ENCODE measurements at places on chromosomes 2 and 18.

- DNase-seq, result no peak
These were observed 65.9 kb downstream of the EDAR start for GRCh38 chr2:108923019-108923700.

GRCh38 chr18:25974630-25975077 lies 115.8 kb downstream of the SS18 start:
- DNase-seq, result no peak

DNA sequence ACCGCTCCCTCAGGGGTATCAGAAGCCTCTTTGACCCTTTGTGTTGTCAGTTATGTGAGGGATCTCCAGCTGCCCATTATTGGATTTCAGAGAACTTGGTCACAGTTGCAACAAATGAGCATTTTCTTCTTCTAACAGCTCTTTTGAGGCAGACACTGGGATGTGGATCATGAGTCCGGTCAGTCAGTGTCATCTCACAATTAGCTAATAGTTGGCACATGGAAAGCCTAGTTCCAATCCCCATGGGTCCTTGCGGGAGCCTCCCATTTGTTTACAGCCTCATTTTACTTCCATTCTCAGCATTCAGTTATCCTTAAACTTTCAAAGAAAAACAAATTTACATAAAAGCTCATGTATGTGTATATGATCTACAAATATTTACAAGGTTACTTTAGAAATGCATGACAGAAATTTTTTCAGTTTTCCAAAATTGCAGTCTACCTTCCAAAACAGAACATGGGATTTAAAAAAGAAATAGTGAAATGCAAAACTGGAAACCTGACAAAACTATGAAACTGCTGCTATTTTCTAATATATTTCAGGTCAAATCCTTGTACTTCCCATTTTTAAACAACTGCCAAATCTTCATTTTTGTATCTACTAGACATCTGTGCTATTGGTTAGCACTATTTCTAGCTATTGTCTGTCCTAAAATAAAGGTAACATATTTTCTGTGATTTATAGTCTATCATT lies 547.1 kb upstream of the ZEB2 start:
- DNase-seq, result no peak

GRCh38 chr18:35497027-35497369 lies 762 bp downstream of the INO80C start:
- no peak for DNase-seq

DNA sequence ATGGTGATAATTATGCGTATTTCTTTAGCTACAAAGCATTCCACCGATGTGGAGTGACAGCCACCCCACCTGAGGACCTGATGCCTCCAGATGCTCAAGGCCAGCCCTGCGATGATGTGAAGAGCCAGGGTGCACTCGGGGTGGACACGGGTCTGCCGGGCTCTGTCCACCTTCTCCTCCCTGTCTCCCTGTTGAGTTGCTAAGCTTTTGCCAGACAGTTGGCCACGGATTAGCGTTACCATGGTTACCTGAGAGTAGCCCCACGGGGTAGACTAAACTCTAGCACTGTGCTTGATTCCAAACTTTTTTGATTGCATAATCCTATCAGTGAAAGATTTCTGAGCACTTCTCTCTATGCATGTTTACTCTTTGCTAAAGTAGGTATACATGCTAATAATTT lies 86.2 kb downstream of the SMIM21 start:
- no peak for DNase-seq

GRCh38 chr2:61151436-61151835 lies 10.6 kb upstream of the C2orf74 start:
- no peak for DNase-seq

GRCh38 chr2:122328816-122329215 lies 573.4 kb downstream of the TSN start:
- no peak for DNase-seq

DNA sequence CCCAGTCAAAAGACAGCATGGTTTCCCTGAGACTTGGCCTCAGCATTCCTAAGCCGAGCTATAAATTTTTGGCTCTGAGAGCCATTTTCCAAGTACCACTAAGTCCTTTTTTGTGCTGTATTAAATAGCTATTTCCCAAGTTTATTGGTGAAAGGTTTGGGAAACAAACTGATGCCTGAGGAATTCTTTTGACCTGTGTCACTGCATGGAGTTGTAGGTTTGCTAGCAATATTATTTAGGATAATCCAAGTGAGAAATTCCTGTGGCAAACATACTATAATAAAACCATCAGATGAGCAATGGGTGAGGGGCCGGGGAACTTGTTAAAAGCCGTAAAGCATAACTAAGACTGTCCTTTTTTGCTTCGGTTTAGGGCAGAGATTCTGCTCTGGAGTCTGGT lies 28.4 kb downstream of the ARHGAP28 start:
- no peak for DNase-seq

DNA sequence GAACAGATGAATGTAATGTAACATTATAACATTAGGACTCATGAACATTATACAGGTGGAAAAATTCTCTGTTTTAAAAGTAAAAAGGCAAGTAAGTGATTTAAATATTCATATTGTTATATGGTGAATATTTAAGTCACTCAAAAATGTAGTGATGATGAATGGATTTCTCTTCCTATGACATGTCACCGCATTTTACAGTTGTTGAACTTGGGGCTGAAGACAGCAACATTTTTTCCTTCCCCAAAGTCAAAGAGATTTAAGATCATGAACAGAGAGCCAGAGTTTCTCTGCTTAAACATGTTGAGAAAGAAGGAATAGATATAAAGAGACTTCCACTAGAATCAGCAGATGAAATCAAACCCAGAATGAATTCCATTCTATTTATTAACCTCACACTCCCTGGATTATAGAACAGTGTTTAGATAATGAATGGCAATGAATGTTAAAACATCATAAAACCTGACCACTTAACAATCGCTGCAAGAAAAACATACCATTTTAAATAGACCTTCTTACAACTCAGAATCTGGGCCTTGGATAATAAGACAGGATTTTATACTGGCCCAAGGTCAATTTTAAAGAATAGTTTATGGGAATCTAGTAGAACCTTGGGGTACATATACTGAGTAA lies 163.6 kb upstream of the SIX2 start:
- DNase-seq, result no peak

DNA sequence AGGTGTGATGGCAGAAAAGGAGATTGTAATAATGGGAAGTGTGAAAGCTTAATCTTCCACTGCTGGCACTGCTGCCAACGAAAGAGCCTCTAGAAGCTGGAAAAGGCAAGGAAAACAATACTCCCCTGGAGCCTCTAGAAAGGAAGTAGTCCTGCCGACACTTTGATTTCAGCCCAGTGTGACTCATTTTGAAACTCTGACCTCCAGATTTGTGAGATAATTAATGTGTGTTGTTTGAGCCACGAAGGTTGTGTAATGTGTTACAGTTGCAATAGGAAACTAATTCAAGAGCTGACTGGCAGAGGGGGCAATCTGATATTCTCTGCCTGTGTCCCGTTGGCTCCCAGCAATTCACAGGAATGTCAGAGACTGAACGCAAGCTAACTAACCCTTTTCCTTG lies 219.2 kb upstream of the UBE2E3 start:
- no peak for DNase-seq

- no peak for DNase-seq
These were observed 34.1 kb downstream of the PIEZO2 start for GRCh38 chr18:11115276-11115675.

DNA sequence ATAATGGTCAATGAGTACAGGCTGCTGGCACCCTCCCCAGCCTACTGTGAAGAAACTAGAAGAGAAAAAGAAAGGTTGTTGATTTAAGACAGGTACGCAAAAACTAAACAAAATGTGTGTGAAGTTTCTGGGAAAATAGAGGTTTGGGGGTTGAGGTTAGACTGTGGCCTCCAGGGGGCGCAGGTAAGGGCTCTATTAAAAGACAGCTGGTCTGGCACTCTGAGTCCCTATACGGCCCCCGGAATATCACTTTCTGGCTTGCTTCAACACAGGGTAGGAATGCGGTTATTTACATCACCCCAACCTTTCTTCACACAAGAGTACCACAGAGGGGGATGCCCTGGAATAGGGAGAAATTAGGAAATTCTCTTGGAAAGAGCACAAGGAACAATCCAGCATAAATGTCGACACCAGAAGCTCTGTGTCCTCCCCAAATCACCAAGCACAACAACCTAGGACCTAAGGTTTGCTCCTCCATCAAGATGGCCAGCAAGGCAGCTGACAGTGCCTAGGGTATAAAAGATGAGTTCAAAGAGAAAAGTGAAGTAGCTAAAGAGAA lies 480.8 kb upstream of the KLHL29 start:
- DNase-seq, result no peak

- DNase-seq, result no peak
These were observed 25.1 kb downstream of the STEAP3 start for GRCh38 chr2:119248751-119249150.

GRCh38 chr2:64273524-64274398 lies 129.5 kb upstream of the PELI1 start:
- DNase-seq, result no peak

- no peak for DNase-seq
These were observed 48.4 kb downstream of the HK2 start for GRCh38 chr2:74882299-74882687.

DNA sequence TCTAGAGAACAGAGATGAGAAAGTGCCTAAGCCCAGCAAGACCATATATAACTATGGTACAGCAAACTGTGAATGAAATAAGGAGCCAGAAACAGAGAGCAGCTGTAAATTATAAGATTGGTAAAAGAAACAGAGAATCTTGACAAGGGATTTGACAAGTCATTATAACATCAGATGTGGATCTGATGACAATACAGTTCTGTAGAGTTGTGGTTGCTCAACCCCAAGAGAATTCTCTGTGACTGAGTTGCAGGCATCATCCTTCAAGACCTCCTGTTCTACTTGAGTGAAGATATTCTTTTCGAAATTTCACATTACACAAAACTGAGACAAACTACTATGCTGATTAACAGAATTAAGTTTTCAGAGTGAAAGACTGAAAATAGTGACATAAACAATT lies 343.1 kb upstream of the SLC39A10 start:
- no peak for DNase-seq
